Esophagus squamous epithelium (tissue), 5 donors: ENCODE measurements at places on chromosomes 16 and 17.

DNA sequence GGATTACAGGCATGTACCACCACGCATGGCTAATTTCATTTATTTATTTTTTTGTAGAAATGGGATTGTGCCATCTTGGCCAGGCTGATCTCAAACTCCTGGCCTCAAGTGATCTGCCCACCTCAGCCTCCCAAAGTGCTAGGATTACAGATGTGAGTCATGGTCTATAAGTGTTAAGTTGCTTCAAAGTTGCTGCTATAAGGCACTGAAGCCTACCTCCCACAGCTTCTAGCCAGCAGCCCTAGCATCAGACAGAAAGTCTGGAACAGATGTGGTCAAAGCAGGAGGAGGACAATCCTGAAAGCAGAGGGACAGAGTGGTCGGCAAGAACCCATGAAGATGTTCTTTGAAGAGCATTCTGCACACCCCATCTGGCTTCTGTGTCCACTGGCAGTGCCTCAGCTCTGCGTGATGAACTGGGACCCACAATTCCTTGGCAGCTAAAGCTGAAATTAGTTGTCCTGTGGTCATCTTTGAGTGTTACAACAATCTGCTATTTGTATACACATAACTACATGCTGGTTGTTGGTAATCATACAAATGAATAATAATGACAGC is 11.2 kb downstream of the MAP3K14 start:
- DNase-seq, result no peak

DNA sequence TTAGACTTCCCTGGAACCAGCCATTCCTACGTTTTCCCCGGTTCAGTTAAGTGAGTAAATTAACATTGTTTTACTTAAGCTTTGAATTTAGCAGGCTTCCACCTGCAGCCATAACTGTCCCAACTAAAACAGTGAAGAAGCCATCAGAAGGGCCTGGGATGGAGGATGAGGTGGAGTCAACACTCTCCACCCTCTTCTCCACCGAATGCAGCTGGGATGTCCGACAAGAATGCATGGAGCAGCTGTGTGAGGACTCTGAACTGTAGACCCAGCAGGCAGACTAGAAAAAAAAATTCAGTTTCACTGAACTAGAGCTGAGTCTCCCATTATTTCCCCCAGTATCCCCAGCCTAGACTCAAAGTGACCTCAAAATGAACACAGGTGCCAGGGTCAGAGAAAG is 114.8 kb downstream of the C16orf95 start:
- DNase-seq, result no peak

GRCh38 chr16:53080345-53081031 is 25.7 kb downstream of the CHD9 start:
- no peak for DNase-seq

DNA sequence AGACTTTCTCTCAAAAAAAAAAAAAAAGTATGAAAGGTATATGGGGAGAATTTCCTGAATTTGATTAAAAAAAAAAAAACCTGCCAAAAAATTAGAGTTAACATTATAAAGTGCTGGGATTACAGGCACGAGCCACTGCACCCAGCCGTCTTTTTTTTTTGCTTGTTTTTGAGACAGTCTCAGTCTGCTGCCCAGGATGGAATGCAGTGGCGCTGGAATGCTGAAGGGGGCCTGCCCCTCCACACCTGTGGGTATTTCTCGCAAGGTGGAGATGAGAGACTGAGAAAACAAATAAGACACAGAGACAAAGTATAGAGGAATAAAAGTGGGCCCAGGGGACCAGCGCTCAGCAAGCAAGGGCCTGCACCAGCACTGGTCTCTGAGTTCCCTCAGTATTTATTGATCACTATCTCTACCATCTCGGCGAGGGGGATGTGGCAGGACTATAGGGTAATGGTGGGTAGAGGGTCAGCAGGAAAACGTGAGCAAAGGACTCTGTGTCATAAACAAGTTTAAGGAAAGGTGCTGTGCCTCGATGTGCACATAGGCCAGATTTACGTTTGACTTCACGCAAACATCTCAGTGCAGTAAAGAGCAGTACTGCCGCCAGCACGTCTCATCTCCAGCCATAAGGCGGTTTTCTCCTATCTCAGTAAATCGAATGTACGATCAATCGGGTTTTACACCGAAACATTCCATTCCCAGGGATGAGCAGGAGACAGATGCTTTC is 117.2 kb downstream of the GOSR1 start:
- no peak for DNase-seq

DNA sequence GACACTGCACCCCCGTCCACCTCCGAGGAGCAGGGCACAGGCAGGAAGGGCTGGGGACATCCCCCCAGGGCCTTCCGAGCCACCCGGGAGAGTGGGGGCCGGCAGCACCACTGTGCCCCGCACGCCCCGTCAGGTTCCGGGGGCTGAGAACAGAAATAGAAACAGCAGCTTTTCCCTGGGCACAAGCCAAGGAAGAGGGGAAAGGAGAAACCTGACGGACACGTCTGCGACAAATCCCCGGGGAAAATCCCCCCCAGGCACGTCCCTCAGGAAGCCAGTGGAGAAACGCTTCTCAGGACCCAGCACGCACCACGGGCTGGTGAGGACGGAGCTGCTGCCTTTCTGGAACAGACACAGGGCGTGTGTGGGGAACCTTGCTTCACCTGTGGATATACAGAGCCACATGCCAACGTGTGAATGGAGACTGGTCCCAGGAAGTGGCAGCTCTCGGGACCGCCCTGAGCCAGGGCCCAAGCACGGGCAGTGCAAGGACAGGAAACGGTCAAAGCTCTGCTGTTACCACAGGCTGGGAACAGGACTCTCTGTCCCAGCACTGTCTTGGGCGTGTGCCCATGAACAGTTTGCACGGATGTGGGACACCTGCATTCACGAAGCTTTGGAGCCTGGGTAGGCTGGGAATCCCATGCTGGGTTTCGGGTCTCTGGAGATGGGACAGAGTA is 1.2 kb upstream of the TMEM204 start:
- DNase-seq, result no peak

GRCh38 chr16:2925951-2926649 is 14.4 kb downstream of the FLYWCH1 start:
- DNase-seq, result no peak

GRCh38 chr17:67515490-67516083 is 138.5 kb downstream of the PITPNC1 start:
- no peak for DNase-seq

- DNase-seq, result no peak
Measured at GRCh38 chr17:37286430-37286829, 89.4 kb upstream of the C17orf78 start.

DNA sequence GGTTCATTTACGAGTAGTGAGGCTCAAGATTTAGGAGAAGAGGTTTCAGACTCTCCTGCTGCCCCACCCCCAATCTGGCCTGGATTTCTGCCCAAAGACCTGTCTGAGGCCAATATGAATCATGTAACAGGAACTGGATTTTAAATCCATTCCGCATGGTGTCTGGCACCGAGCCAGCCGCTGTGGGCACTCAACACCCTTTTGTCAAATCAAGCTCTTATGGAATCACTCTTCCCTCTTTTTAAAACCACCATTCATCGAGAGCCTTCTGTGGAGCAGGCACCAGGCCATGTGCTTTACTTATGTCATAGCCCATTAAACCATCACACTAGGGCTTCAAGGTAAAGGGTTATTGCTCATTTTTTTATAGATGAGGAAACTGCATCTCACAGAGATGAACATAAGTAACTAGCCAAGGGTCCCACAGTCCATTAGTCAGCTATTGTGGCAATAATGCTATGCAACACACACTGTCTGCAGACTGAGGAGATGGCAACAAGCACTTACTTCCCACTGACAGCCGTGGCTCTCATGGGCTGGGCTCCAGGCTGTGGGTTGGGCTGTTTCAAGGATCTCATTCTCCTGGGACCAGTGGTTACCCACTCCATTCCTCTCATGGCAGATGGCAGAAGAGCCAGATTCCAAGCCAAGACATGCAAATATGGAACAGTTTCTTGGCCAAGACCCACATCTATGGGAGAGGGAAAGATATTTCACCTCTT is 93.6 kb downstream of the WSCD1 start:
- DNase-seq, result no peak

- no peak for DNase-seq
Measured at GRCh38 chr17:17813055-17813724, 23.6 kb downstream of the SREBF1 start.

DNA sequence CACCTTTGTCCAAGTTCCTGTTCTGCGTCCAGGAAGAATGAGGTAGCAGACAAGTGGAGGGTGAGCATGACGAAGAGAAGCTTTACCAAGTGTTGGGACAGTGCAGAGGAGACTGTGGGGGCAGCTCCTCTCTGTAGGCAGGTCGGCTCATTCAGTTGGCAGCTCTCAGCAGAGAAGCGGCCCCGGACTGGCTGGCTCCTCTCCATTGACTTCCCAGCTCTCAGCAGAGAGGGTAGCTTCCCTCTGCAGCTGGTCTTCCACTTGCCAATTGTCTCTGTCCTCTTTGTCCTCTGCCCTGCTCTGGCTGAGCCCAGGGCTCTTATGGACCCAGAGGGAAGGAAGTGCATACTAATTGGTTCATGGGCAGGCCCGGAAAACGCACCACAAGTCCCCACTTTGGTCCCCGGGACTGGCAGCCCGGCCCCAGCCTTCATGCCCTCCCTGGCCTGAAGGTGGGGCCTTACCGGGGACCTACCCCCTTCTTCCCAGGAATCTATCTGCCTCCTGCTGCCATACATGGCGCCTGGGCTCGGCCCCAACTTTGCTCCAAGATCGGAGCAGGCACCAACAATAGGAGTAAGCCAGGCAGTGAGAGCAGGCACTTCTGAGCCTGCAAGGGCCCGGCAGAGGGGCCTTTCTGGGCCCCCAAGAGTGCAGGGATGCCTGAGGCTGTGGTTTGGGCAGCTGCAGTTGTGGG is 10.1 kb downstream of the KCTD5 start:
- no peak for DNase-seq

- DNase-seq, result no peak
Measured at GRCh38 chr17:8337802-8338752, 1.6 kb upstream of the ODF4 start.

GRCh38 chr17:6000426-6000825 is 69.8 kb upstream of the WSCD1 start:
- no peak for DNase-seq

DNA sequence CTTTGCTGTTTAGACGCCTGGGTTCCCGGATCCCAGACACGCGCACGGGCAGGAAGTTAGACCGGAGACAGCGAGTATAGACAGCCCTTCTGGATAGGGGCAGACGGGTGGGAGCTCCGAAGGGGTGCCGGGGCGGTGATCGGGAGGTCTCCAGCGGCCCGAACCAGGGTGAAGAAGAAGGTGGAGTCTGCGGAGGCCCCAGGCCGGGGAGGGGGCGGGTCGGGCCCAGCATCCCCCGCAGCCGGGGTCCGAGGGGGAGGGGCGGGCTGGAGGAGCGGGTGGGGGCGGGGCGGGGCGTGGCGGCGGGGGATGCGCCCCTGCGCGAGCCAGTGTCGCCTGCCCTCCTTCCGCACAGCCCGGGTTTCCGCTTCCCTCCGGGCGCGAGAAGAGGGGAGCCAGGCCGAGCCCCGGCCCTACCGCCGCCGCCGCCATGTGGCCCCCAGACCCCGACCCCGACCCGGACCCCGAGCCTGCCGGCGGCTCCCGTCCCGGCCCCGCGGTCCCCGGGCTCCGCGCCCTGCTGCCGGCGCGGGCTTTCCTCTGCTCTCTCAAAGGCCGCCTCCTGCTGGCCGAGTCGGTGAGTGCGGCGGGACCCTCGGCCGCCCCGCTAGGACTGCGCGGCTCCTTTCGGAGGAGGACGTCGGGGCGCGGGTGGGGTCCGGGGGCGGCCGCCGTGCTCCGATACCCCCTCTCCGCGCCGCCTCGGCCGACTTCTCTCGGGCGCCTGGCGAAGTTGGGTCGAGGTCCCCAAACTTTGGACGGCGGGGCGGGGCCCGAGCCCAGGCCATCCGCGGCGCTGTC is at the start of gene CMTM3:
CMTM3 (plus strand) TSS at position 329 of the 801 bp plus-strand sequence; CDS start at position 431, 102 bp downstream.
- DNase-seq, result no peak

- no peak for DNase-seq
Measured at GRCh38 chr16:85718153-85718477, 29.4 kb upstream of the GINS2 start.

DNA sequence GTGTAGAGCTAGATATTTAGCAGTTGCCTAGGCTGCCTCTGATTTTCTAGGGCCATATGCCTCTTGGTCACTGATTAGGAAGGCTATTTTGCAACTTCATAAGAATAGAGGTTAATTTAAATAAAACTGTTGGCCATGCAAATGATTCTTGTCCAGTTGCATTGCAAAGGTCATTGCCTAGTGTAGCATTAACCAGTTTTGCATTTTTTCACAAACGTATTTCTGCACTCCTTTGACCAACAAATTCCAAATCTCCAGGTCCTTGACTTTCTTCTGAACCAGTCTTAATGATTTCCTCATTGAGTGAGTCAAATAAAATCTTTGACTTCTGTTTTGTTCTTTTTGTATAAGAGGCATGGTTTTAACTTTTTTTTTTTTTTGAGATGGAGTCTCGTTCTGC is 33.5 kb downstream of the ERCC4 start:
- DNase-seq, result no peak

- no peak for DNase-seq
Measured at GRCh38 chr16:55861288-55861687, 13.9 kb downstream of the CES5A start.

DNA sequence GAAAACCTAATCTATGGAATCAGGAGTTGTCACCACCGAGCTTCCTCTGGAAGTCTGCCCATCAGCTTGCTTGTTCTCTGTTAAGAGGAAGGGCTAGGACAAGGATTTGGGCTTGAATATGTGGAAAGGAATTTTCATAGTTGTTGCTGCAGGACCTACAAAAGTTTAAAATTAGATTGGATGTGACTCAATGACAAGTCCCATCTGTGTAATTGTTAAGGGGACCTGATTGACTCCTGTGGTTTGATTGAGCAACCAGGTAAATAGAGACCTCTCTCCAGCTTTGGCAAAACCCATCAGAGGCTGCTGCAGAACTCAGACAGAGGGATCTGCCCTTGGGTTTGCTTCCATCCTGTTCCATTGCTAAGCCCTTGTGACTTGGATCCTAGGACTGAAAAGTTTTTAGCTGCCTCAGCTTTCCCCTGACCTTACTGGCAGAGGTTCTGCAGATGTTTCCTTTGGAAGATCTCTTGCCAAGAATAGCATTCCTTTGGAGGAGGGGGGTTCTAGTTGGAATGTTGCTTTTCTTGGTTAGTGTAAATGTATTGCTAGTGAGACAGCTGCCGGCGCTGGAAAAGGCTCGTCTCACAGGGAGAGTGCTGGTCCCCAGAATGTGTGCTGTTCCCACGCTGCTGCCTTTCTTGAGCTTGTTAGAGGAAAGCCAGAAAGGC is 50.0 kb downstream of the SF3B3 start:
- DNase-seq, result no peak

GRCh38 chr17:37720989-37721388 is 23.9 kb downstream of the HNF1B start:
- no peak for DNase-seq
